H1 (cell line): ENCODE measurements at places on chromosomes 2 and 18.

- H3K27ac ChIP-seq, result no peak overlapping the region
- no peaks in the 10 kb centered on the region for H3K4me1 ChIP-seq
- H3K36me3 ChIP-seq, result no peaks in the 10 kb centered on the region
- H3K4me3 ChIP-seq, result no peak overlapping the region
These were observed 54.9 kb downstream of the IL1RL2 start for GRCh38 chr2:102241616-102242305.

- no peak overlapping the region for H3K4me3 ChIP-seq
- H3K27ac ChIP-seq, result no peak overlapping the region
- H3K36me3 ChIP-seq, result no peaks in the 10 kb centered on the region
- DNase-seq, result peak; percentile 7
- H3K4me1 ChIP-seq, result no peaks in the 10 kb centered on the region
- H3K27me3 ChIP-seq, result no peaks in the 10 kb centered on the region
These were observed 27.2 kb downstream of the PPP3R1 start for GRCh38 chr2:68225119-68225632.

GRCh38 chr2:240972201-240972600, 26.2 kb upstream of the SNED1 start:
- no peaks in the 10 kb centered on the region for H3K36me3 ChIP-seq
- H3K4me3 ChIP-seq, result no peak overlapping the region
- no peak for DNase-seq
- H3K4me1 ChIP-seq, result no peaks in the 10 kb centered on the region; the same call in 1 of the 2 replicates

DNA sequence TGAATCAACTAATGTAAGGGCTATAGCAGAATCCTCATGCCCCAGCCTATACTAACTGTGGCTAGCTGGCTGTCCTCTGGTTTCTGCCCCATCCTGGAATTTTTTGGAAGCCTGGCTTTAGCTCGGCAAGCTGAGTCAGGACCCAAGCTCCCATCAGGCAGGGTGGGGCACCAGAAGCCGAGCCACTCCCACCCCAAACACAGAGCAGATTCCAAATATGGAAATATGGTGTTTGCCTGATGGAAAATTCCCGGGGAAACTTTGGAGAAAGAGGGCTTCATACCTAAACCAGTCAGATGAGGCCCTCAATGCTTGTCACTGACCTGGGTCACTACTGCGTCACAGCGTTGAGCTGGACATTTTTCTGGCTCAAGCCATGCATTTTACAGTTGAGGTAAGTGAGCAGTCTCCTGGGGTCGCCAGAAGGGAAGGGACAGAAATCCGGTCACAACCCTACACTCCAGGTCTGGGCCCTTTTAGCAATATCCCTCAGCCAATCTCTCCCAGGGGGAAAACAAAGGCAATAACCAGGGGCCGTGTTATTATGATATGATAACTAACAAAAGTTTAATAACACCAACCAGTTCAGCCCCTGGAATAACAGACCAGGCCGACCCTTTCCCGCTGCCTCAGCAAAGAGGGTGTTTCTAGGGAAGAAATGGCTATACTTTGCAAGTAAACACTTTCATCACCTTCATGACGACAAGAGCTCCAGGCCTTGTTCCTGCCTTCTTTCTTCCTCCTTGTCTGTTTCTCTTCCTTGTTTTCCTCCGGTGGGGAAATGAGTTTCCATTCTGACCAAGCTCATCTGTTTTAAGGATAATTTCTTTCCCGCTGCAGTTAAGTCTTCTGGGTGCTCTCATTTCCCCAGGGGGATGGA, 37.7 kb downstream of the PSD4 start:
- H3K4me1 ChIP-seq, result 0 out of 2 replicates have a peak, but pooled peaks cover 2% of the 10 kb centered on the region
- H3K27ac ChIP-seq, result no peak overlapping the region
- DNase-seq, result no peak
- no peaks in the 10 kb centered on the region for H3K27me3 ChIP-seq
- H3K36me3 ChIP-seq, result no peaks in the 10 kb centered on the region
- H3K4me3 ChIP-seq, result no peak overlapping the region
